Kidney capillary endothelial cell (primary cell): ENCODE measurements at places on chromosomes 16 and 17.

DNA sequence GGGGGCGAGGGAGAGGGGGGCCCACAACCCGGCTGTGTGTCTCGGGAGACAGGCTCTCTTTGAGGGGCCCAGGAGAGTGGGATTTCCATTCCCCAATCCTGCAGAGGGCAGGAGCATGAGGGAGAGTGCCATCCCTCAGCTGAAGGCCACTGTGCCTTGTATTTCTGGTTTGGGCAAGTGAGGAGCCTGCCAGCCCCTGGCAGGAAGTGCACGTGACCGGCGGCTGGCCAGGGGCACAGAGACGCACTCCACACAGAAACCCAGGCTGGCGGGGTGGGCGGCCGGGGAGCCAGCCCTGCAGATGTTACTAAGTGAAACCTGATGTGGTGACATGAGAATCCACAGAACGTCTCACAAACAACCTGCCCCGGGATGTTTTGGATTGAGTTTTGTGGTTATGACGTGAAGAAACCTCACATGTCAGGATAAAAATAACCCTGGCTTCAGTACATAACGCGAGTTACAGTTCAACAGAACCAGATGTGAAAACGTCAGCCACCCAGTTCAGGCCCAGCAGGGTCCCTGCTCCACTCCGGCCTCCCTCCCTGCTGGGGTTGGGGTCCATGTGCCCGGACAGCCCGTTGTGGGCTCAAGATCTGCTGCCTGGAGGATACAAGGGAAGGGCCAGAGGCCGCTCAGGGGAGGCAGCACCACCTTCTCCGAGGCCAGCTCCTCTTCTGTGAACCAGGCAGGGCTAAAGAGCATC, 51.7 kb upstream of the MTSS2 start:
- DNase-seq, result no peak

DNA sequence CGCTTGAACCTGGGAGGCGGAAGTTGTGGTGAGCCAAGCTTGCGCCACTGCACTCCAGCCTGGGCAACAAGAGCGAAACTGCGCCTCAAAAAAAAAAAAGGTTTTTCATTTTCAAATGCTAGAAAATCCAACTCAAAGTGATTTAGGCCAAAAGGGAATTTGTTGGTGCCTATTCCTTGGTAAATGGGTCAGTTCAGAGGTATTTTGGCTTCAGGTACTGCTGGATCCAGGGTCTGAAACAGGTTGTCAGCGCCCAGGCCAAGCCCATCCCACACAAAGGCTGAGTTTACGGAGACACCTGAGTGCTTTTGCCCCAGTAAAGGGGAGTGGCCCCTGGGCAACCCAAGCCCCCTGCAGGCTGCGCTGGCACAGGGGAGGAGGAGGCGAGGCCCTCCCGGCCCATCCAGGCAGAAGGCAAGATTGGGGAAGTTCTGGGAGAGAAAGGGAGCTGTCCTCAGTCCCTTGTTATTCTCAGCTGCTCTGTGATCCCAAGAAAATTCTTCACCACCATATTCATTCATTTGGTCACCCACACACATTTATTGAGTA, 8.5 kb upstream of the JPH3 start:
- DNase-seq, result no peak

GRCh38 chr17:80796430-80796861, 195.2 kb upstream of the CHMP6 start:
- DNase-seq, result no peak

DNA sequence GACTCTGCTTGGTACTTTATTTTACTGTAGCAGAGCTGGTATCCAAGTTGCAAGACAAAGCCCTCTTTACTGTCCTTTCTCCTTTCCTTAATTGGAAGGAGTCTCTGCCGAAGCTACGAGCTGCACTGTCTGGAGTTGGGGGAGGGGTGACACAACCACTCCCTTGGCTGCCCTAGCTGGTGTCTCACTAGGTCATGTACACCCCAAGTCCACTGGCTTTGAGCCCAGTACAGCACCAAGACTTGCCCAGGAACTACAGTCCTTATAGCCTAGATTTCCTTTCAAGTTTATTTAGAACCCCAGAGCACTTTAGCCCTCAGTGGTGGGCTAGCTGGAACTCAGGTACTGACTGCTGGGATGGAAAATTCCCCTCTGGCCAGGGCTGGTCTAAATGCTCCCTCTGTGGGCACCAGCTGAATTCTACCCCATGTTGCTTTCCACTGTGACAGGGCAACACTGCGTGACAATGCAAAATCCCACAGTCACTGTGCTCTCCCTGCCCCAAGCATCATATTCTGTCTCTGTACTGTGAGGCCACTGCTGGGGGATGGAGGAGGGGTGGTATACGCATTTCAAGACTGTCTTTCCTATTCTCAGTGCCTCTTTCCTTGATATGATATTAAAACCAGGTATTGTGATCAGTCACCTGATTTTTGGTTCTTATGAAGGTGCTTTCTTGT, 18.4 kb downstream of the EFCAB5 start:
- DNase-seq, result no peak

GRCh38 chr16:64629622-64630021, 492.2 kb downstream of the CDH11 start:
- DNase-seq, result no peak

DNA sequence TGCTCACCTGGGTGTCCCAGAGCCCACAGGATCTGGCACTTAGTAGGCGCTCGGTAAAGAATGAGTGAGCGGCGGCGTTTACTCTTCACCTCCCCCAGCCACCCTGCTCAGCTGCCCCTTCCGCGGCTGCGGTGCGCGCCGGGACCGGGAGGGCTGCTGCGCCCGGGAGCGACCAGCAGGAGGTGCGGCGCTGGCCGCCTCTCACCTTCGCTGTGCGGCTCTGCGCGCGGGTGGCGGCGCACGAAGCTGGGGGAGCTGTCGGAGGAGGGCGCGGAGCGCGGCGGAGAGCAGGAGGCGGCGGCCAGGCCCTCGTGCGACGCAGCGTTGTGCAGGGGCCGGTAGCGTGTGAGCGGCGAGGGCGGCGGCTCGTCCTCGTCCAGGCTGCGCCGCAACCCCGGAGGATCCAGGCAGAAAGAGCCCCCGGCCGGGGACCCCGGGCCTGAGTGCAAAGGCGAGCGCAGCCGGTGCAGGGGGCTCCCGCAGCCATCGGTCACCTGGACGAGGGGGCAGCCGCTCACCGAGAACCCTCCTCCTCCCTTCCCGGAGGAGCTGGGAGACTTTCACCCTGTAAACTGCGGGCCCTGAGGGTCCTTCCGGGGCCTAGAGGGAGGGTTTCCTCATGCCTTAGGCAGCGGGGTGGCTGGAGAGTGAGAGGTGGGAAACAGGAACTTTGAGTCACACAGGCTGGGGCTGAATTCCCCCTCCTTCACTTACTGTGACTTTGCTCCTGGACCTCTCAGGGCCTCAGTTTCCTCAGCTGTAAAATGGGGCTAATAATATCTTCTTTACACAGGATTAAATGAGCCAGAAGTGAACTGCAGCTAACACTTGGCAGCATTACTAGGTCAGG, 12.5 kb downstream of the SAMD14 start:
- no peak for DNase-seq

GRCh38 chr17:1109606-1110540, 69.9 kb downstream of the ABR start:
- DNase-seq, result no peak
